ENCODE measurements at places on chromosomes 4 and X.

DNA sequence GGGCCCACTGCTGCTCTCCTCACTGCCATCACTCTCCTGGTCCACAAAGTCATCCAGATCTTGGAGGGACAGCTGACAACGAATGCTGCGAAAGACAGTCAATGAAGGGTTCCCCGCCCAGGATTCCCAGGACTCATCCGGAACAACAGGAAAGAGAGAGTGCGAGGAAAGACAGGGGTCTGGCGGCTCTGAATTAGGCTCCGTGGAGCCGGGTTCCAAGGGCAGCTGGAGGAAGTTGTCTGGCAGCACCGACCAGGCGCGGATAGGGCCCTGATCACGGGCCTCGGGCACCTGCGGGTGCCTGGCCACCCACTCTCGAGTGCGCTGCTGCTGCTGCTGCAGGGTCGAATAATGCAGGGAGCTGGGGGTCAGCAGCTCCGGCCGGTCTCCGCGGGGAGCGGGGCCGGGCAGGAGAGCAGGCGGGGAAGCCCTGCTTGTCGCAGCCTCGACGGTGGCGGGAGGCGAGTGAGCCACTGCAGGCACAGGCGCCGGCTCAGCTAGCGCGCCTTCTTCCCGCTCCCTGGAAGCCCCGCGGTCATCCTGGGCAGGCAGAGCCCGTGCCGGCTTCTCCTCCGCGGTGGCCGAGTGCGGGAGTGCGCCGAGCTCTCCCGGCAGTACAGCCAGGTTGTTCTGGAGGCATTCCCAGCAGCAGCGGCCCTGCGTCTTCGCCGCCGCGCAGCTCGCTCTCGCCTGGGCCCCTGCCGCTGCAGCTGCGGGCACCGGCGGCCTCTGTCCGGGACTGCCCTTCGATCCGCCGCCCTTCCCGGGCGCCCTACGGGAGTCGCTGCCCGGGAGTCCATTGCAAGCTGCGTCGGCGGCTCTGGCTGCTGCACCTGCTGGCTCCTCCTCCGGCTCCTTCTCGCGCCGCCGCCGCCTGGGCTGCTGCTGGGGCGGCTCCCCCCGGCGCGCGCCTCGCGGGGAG lies 1.1 kb downstream of the SOWAHB start:
- no peak for DNase-seq

- peak; percentile 40 for DNase-seq
Observed at GRCh38 chr4:76028350-76028765, 5.1 kb upstream of the CXCL10 start.

- no peak for DNase-seq
Observed at GRCh38 chr4:107630185-107630705, 89.8 kb downstream of the PAPSS1 start.

- no peak for DNase-seq
Observed at GRCh38 chr4:40322811-40323210, 12.3 kb upstream of the CHRNA9 start.

- peak; percentile 57 for DNase-seq
Observed at GRCh38 chr4:121252224-121252806, 88.2 kb upstream of the TNIP3 start.

DNA sequence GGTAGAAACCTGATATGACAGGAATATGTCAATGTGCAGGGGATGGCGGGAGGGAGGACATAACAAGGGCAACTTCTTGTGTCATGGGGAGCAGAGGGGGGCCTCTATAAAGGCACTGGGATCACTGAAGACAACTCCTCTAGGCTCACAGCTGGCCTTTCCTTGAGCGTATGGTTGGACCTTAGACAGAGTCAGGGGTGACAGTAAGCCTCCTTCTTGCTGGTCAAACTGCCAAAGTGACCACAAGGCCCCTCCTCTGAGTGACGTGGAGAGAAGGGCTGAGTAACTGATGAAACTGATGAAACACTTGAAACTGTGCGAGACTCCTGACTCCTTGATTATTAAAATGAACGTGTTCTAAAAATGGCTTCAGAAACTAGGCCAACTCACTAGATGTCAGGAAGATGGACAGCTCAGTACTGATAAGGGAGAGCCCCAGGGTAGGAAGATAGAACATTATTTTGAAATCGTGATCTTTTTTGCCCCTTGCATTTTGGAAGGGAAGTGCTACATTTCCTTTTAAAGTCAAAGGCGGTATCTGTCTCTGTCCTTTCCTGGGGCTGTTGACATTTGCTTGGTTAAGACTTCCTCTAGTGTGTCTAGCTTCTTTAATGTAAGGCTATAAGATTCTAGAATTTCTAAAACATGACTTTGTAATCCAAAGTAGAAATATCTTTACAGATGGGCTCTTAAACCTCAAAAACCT lies 1.6 kb downstream of the RAB33A start:
- DNase-seq: peak; percentile 19

- DNase-seq: no peak
Observed at GRCh38 chr4:80726471-80726870, 304.0 kb upstream of the BMP3 start.

- DNase-seq: peak; percentile 64
Observed at GRCh38 chrX:120753413-120754251, 122.0 kb downstream of the CT47B1 start.

DNA sequence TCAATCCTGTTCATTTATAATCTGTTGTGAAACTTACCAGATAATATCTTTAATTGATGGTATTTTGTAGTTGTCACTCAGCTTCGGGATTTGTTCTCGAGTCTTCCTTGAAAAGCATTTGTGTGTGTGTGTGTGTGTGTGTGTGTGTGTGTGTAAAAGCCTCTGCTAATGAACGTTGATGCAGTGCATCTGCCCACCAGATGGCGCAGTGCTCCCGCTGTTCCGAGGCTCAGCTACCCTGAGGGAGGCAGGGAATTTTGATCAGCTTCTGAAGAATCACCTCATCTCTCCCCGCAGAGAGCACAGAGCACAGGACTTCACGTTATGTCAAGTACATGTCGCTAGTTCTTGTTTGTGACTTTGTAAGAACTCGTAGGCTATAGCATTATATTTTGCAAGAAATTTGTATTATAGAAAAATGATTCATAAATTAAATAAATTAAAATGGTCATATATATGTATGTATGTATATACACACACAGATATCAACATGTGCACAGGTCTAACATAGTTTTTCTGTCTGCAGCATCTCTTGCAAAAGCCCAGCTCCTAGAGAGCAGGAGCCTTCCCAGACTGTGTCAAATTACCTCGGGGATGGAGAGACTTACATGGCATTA lies 316.7 kb upstream of the IGFBP7 start:
- DNase-seq: peak; percentile 24

All from B cell (primary cell).